ENCODE measurements at places on chromosomes 11 and 22.

- no peak for DNase-seq
Measured at GRCh38 chr11:59510941-59511589, at the start of gene OR4D9. OR4D9 (plus strand) TSS chr11:59511539; CDS start chr11:59514913, 3,374 bp downstream.

DNA sequence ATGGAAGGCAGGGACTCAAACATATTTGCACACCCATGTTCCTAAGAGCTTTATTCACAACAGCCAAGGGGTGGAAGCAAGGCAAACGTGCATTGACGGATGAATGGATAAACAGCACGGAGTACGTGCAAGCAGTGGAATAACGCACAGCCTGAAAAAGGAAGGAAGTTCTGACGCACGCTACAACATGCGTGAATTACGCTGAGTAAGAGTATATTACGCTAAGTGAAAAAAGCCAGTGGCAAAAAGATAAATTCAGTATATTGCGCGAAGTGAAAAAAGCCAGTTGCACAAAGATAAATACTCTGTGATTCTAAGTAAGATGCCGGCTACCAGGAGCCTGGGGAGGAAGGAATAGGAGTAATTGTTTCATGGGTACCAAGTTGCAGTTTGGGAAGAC is 19.5 kb downstream of the PHF21B start:
- no peak for DNase-seq

GRCh38 chr11:131815590-131815989 is 445.2 kb downstream of the NTM start:
- DNase-seq, result no peak

DNA sequence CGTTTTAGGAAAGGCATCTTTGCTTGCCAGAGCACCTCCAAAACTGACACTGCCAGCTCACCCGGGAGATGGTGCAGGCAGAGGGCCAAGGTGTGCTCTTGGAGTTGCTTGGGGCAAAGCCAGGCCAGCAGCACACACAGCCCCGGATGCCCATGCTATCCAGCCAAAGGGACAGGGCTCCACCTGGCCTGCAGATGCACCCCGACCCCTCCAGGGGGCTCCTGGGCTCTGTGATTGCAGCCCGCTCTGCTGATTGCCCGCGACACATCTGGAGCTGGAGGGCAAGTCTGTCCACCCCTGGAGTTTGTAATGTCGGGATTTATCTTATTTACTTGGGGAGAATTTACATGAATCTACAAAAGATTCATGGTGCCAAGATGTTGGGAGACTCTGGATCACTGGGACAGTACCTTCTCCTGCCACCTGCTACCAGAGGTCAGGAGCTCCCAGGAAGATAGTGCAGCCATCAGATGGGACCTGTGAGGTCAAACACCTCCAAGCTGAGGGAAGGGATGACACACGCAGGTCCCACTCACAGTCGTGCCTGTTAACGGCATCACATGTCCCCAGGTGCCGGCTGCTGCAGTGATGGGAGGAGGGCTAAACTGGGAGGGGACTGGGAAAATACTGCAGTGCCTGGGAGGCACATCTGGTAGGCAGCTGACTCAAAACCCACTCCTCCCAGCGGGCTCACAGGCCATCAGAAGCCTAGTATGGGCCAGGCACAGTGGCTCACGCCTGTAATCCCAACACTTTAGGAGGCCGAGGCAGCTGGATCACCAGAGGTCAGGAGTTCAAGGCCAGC is 17.2 kb downstream of the CBX7 start:
- no peak for DNase-seq

GRCh38 chr11:120399307-120399706 is 63.1 kb downstream of the ARHGEF12 start:
- no peak for DNase-seq

- DNase-seq, result no peak
Measured at GRCh38 chr11:17924713-17925112, 88.1 kb downstream of the SERGEF start.

DNA sequence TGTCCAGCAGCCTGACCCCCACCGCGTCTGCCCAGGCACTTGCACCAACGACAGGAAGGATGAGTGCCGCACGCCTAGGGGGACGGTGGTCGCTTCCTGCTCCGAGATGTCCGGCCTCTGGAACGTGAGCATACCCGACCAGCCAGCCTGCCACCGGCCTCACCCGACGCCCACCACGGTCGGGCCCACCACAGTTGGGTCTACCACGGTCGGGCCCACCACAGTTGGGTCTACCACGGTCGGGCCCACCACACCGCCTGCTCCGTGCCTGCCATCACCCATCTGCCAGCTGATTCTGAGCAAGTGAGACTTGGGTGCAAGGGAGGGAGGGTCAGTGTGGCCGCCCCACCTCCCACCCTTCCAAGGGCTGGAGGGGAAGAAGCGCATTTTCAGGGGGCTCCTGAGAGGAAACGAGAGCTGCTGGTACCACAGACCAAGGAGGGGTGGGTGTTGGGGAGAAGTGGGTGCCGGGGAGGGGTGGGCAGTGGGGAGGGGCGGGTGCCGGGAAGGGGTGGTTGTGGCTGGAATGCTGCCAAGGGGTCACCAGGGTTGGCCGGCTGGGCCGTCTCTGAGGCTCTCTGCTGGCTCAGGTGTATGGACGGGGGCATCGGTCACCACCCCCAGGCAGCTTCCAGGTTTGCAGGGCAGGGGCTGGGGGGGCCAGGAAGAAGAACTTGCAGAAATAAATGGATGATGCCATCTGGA is 27.7 kb upstream of the MUC5B start:
- peak; percentile 21 for DNase-seq

DNA sequence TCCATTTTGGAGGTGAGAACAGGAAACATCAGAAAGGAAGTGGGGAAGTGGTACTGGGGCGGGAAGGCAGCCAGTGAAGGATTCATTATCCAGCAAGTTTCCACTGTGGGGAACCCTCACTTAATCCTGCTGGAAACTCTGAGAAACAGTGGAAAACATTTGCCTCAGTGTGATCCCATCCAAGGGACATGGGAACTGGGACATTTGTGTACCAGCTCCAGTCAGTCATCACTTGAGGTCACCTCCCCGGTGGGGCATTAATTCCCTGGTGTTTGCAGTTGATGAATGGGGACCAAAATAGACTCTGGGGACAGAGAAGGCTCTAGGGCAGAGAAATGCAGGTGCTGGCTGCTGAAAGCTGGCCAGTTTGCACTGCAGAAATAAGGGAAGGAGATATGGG is 599.9 kb downstream of the BUD13 start:
- DNase-seq, result no peak

DNA sequence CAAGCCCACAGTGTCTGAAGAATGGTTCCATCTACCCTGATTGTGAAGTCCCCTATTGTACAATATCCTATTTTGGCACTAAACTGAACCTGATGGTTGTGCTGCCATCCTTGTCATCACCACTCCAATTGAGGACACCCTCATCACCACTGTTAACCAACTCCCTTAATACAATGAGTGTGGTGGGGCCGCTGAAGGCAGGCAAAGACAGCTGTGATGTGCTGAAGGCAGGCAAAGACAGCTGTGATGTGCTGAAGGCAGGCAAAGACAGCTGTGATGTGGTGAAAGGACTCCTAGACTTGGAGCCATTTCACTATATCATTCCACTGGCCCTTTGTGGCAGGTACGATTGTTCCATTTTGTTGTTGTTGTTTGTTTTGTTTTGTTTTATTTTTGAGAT is 481.6 kb downstream of the SOX6 start:
- no peak for DNase-seq

DNA sequence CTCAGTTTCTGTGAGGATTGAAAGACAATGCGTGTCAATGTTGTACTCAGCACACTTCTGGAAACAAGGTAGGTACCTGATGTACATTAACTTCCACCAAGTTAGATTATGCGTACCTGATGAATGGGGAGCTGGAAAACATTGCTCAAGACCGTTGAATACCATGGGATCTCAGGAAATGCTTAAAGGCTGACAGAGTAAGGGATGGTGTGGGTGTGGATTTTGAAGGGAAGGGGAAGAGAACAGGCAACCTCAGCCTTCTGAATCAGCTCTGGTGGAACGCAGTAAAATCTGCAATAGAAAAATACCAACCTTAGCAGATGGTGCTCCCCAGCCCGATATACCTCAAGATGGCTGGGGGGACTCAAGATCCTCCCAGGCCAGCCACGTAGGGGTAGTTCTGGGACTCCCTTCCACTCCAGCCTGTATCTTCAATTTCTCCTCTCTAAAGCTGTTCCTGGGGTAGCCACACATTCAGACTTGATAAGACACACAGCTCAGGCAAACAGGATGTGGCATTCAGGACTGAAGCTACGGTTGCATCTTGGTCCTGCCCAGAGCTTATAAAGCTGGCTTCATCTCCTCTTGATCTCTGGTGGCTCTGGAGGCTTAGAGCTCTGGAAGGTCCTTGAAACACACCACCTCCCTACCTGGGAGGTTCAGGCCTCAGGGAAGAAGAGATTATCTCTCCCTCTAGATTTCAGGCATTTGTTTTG is 111.8 kb downstream of the CTNND1 start:
- DNase-seq, result no peak

- no peak for DNase-seq
Measured at GRCh38 chr11:9029422-9029821, 25.6 kb upstream of the NRIP3 start.

All from activated CD4-positive, CD25-positive, alpha-beta regulatory T cell treated with anti-CD3 and anti-CD28 coated beads, Interleukin-2, amount 50 U/mL, for 72 hours (primary cell).